T-cell (primary cell): ENCODE measurements at places on chromosomes 3 and 15. TPM values are rescaled to one million over a fixed set of nuclear protein-coding genes. Genes with fewer than 3 reads are reported as not detected.

The C2CD4A gene
- total RNA-seq: not detected

The GOLGA8G gene
- total RNA-seq: not detected

The CLRN1 gene
- not detected for total RNA-seq

The GOLGA8S gene
- 0.60 TPM for total RNA-seq

- H3K4me1 ChIP-seq: peaks cover 3% of the 10 kb centered on the region
- H3K27ac ChIP-seq: no peak overlapping the region
- no peak for DNase-seq
- H3K36me3 ChIP-seq: no peaks in the 10 kb centered on the region
Observed at GRCh38 chr15:85394554-85395333, 14.3 kb downstream of the AKAP13 start.

DNA sequence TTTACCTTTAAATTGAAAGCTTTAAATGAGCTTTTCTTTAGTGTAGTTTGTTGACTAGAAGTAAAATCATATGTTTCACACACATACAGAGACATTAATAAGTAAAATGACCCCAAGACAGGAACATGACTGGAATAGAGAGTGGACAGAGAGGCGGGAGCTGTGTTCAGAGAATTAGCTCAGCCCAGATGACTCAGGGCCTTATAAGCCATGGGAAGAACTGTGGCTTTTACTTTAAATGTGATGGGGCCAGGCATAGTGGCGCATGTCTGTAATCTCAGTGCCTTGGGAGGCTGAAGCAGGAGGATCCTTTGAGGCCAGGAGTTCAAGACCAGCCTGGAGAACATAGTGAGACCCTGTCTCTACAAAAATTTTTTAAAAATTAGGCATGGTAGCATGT is 26.7 kb downstream of the SACM1L start:
- peaks cover 3% of the 10 kb centered on the region for H3K36me3 ChIP-seq
- no peak overlapping the region for H3K4me3 ChIP-seq

DNA sequence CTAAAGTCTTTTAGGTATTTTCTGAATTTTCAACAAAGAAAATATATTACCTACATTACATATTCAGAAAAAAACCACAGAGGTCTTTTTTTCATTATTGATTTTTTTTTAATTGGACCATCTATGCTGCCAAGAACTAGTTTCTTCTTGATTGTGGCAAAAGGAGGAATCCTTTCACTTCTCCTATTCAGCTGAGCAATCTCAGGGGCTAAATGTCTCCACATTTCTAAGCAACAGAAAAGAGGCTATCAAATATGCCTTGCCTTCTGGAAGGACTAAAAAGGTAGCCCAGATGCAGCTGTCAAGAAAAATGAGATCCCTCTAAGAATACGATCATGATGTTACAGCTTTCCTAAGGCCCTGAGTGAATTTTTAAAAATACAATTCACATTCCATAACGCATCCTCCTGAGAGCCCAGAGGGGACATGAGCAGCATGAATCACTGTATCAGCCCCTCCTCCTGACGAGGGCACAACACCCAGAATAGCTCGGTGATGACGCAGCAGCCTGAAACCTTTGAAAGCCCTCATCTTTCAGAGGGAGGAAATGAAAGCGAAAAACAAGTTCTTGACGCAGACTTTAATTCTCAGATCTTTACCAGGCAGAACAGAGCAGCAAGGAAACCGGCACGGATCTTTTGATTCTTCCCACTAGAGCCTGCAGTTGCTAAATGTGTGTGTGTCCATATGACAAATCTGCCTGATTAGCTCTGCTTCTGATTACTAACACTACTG is 24.6 kb downstream of the RUBCN start:
- peak; percentile 86 for DNase-seq
- no peaks in the 10 kb centered on the region for H3K36me3 ChIP-seq
- peak overlapping the region; percentile 50 for H3K4me3 ChIP-seq
